ENCODE measurements at places on chromosomes 5 and 9. TPM values are rescaled to one million over a fixed set of nuclear protein-coding genes. Genes with fewer than 3 reads are reported as not detected.

LOX gene
- polyA plus RNA-seq: 45.3 TPM

PTGDS gene
- polyA plus RNA-seq: 20.9 TPM

SLC4A9 gene
- polyA plus RNA-seq: 18.1 TPM

SCGB3A2 gene
- not detected for polyA plus RNA-seq

C7 gene
- 179 TPM for polyA plus RNA-seq

SAXO1 gene
- 0.17 TPM for polyA plus RNA-seq

ST8SIA4 gene
- 6.1 TPM for polyA plus RNA-seq

TNFSF15 gene
- 5.3 TPM for polyA plus RNA-seq

ERAP2 gene
- 17.5 TPM for polyA plus RNA-seq

DNA sequence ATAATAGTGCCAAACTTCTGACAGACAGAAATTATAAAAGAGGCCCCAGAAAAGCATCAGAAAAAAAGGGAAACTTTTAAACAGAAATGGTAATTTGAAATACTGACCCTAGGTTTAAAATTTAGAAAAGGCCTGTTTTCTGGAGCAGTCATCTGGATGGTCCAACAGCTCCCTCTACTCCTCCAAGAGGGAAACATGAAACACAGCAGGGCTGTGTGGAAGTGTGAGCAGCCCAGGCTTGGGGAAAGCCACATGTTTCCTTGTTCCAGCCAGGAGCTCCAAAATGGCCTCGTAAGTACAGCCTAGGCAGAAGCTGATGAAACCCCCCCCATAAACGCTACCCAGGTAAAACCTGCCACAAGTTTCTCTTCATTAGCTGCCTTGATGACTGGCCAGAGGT, 499.3 kb upstream of the ADAMTS16 start:
- DNase-seq: no peak

DNA sequence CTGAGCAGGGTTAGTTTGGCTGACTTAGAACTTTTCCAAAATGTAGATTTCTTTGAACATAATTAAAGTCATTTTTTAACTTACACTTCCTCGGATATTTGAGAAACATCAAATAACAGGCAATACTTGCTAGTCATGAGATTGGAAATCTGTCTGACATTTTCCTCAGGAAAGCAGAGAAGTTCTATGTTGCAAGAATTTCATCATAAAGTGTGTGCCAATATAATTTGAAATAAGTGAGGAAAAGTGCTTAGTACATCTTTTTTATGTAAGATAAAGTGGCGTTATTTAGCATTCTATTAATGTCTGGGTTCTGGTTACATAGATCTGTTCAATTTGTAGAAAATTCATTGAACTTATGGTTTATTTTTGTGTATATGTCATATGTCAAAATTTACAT, 48.7 kb upstream of the C5orf47 start:
- no peak for DNase-seq

- no peak for DNase-seq
Measured at GRCh38 chr5:6949230-6949629, 236.0 kb downstream of the TENT4A start.

DNA sequence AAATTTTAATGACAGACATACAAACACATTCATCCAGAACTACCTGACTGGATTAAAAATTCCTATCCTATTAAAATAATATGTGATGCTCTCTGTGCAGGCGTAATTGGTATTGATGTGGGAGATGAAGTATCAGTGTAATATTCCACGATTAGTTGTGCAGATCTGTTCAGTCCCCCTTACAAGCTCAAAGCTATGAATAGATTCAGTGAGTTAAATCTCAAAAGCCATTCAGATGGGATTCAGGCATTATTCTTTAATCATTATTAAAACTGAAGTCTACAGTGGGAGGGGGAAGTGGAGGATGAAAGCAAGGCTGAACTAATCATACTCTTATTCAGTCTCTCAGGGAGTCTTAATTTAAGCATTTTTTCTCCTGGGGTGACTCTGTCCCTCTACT, 855.8 kb downstream of the EFNA5 start:
- no peak for DNase-seq

GRCh38 chr9:35835766-35836165, 6.7 kb downstream of the TMEM8B start:
- no peak for DNase-seq

DNA sequence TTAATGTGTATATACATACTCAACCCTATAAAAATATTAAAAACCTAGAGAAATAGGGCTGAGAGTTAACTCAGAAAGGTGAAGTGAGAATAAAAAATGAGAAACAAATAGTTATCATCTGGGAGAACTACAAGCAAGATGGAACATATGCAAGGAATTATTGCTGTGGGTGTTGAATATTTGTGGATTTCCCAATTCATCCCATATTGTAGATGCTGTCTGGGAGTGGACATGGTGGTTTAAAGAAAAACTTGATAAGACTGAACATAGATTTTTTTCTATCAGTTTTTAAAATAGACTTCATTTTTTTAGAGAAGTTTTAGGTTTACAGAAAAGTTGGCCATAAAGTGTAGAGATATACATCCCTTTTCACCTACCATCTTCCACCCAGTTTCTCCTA, 263.5 kb downstream of the SPATA31D1 start:
- DNase-seq: no peak

DNA sequence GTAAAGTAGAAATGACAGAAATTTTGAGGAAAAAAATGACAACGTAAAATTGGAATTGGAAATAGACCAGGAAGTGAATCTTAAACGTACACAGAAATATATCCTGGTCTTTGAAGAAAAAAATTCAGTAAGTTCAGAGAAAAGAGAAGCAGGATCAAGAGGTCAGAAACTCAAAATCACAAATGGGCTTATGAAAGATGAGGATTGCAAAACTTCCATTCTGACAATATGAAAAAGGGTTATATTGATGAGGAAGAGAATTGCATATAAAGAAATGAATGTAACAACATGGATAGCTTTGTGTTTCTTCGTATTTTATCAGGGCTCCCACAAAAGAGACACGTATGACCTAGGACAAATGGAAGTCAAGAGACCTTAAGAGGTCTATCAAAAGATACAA, 58.1 kb downstream of the OXCT1 start:
- no peak for DNase-seq

DNA sequence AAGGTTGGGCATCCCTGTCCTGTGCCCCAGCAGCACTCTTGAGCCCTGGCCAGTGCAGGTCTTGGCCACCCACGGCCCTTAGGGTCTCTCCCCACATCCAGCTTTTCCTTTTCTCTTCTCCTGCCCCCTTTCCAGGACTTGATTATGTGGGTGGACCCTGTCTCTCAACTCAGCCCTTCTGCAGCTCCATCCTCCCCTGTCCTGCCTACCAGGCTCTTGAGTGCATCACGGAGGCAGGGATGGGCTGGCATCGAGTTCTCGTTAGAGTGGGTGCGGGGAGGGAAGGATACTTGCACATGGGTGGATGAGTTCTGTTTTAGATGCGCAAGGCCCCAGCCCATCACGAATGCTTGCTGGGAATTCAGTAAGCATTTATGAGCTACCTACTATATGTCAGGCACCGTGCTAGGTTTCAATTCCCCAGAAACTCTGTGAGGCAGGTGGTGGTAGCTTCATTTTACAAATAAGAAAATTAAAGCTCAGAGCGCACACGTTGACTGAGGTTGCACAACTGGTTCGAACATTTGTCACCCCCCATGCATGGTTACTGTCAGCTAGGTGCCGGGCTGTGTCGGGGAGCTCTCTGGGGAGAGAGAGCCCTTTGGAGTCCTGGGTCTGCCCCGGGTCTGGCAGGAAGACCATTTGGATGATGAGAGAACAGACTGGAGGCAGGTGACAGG, 144.6 kb upstream of the PITX1 start:
- DNase-seq: no peak

- DNase-seq: no peak
Measured at GRCh38 chr5:14325369-14325768, 182.2 kb downstream of the TRIO start.

DNA sequence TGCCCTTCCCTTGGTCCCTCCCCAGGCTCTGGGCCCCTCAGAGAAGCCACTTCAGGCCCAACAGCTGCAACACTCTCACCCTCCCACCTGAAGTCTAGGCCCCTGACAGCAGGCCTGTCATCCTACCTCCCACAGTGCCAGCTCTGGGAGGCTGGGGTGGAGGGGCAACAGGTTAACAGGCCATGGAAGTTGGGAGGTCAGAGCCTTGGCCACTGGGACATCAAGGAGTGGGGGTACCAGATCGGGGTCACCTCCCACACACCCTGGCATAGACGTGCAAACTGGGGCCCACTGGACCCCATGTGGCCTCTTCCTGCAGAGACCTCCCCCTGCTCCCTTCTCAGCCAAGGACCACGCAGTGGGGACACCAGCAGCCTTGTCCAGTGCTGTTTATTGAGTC, 2.8 kb downstream of the SSNA1 start:
- no peak for DNase-seq

DNA sequence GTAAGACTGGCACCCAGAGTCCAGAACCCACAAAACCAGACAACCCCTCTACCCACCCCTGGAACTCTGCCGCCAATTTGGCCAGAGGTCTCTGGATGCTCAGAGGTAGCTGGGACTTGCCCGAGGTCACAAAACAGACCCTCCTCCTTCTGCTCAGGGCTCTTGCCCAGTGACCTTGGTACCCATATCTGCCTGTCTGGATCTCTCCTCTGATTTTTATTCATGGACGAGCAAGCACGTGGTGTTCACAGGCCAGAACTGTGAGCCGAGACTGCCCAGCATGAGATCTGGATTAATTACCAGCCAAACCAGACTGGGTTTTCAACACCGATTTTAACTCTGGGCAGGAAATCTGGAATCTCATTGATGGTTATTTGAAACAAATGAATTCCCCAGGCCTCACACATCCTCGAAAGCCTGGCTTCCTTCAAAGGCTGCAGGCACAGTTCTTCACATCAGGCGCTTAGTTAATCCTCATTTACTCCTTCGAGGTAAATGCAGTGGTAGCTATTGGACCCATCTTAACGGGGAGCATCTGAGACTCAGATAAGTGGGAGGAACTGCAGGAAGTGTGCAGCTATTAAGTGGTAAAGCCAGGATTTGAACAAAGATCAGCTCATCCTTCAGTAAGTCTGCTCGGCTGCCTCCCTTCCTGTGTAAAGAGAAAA, 21.4 kb downstream of the COL27A1 start:
- no peak for DNase-seq

GRCh38 chr5:33275921-33276627, 164.7 kb upstream of the TARS1 start:
- no peak for DNase-seq

DNA sequence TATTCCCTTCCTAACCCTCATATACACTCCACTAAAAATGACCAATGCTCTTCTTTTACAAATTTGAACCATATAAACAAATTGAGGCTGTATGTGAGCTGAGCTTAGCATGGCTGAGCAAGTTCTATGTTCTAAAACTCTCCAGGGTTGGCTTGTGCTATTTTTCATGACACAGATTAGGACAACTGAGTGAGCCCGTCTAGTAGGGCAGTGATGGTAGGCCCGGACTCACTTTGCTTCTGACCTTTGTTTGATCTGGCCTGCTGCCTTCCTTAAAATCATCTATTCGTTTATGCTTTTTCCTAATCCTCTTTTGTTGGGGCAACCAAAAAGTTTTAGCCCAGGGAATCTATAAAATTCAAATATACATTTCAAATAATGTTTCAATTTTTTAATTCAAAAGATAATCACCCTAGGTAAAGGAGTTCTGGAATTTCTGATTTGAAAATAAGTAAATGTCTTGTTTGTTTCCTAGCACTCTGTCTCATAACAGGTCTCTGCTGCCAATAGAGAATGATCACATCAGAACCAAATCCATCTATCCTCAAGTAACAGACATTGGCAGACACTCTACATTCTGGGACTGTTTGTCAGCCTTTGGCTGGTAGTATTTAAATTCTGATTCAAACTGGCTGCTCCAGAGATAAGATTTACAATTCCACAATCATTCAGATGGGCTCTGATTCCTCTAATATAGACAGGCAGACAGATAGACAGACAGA, 217.0 kb upstream of the TARS1 start:
- DNase-seq: no peak

DNA sequence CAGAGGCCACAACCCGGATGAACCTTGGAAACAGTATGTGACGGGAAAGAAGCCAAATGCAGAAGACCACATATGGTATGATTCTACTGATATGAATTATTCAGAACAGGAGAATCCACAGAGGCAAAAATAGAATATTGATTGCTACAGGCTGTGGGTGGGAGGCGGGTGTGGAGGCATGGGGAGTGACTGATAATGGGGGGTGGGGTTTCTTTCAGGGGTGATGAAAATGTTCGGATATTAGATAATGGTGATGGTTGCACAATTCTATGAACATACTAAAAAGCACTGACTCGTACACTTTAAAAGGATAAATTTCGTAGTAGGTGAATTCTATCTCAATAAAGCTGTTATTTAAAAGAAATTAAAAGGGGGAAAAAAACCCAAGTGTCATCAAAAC, 10.7 kb downstream of the IL4 start:
- DNase-seq: no peak

GRCh38 chr5:42828671-42829070, 17.0 kb upstream of the SELENOP start:
- no peak for DNase-seq

DNA sequence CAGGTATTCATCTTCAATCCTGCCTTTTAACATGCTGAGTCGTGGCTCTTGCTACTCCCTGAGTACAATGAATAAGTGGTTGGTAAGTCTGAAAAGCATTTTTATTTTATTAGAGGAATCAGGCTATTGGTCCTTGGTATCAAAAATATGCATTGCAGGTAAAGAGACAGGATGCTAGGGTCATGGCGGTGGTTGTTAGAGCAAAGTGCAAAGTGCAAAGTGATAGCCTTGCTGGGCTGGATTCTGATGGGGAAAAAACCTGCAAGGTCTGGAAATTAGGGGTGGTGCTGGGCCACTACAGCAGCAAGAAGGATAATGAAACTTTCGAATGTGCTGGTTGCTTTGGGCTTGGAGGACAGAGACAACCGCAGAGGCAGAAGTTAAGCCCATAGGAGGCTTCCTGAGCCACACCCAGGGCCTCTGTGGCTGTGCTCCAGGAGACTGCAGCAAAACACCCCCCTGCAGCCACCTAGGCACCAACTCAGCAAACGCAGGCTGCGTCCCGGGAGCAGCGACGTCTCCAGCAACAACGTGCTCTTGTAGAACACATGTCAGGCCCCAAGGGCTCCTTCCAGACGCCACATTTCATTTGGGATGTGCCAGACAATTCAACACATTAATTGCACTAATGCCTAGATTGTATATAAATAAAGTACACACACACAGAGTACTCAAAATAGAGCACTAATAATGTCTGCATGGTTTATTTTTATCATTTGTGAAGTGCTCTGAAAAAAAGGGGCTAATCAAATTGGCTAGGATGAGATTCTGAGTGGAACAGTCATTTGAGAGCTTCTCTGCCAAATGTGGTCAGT, 149.8 kb upstream of the RAPGEF1 start:
- DNase-seq: no peak

- DNase-seq: no peak
Measured at GRCh38 chr9:69975681-69976080, 68.0 kb upstream of the MAMDC2 start.

- DNase-seq: no peak
Measured at GRCh38 chr9:20559231-20559890, 62.9 kb downstream of the MLLT3 start.

GRCh38 chr9:128116104-128117083, 11.1 kb downstream of the PTGES2 start:
- no peak for DNase-seq

- DNase-seq: no peak
Measured at GRCh38 chr5:171614511-171614910, 171.1 kb upstream of the SMIM23 start.
